ENCODE measurements at places on chromosomes 1 and 21. TPM values are rescaled to one million over a fixed set of nuclear protein-coding genes. Genes with fewer than 3 reads are reported as not detected.

GRCh38 chr1:87292684-87293493, 35.8 kb upstream of the LMO4 start:
- H3K27me3 ChIP-seq, result no peaks in the 10 kb centered on the region
- H3K4me3 ChIP-seq, result no peak overlapping the region
- no peaks in the 10 kb centered on the region for H3K4me1 ChIP-seq
- DNase-seq, result peak; percentile 71
- H3K36me3 ChIP-seq, result no peaks in the 10 kb centered on the region
- no peak overlapping the region for H3K27ac ChIP-seq

DNA sequence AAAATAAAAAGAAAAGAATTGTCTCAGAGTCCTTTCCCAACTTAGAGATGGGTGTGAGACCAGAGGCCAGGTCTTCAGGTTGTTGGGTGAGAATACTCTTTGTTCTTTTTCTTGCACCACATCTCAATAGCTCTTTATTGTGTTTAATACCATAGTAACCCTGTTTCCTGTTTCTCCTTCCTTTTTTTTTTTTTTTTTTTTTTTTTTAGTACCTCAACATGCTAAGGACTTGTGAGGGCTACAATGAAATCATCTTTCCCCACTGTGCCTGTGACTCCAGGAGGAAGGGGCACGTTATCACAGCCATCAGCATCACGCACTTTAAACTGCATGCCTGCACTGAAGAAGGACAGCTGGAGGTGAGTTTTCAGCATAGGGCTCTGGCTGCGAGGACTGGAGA, 24.4 kb downstream of the CELF3 start:
- peaks cover 4% of the 10 kb centered on the region for H3K36me3 ChIP-seq
- no peak overlapping the region for H3K4me3 ChIP-seq
- peaks cover 2% of the 10 kb centered on the region for H3K27me3 ChIP-seq
- H3K27ac ChIP-seq, result peak overlapping the region; percentile 94

DNA sequence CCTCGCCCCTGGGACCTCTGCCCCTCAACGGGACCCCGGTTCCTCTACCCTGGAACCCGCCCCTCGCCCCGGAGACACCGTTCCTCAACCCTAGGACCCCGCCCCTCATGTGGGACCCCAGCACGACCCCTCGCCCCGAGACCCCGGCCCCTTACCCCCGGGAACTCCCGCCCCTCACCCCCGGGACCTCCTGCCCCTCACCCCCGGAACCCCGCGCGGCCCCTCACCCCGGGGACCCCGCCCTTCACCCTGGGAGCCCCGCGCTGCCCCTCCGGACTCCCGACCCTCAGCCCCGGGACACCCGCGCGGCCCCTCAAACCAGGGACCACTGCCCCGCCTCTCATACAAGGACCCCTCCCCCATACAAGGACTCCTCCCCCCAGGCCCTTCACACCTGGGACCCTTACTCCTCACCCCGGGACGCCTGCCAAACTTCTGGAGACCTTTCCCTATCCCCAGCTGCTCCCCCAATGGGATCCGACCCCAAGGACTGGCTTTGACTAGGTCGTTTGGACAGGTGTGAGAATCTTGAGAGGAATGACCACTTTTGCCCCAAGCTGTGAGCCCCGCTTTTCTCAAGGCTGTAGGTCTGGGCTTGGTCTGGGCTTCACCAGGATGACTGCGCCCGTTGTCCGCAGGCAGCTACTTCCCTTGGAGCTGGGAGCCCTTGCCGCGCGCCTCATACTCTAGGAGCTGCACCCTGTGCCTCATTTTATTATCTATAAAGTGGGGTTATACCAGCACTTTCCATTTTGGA, 843 bp downstream of the DIP2A start:
- peaks cover 2% of the 10 kb centered on the region for H3K27me3 ChIP-seq
- peak; percentile 19 for DNase-seq
- peaks cover 4% of the 10 kb centered on the region for H3K36me3 ChIP-seq
- peaks cover 28% of the 10 kb centered on the region for H3K4me1 ChIP-seq
- peak overlapping the region; percentile 94 for H3K4me3 ChIP-seq

- DNase-seq, result no peak
- no peak overlapping the region for H3K27ac ChIP-seq
- peaks cover 10% of the 10 kb centered on the region for H3K4me1 ChIP-seq
- no peak overlapping the region for H3K4me3 ChIP-seq
- no peaks in the 10 kb centered on the region for H3K36me3 ChIP-seq
- no peaks in the 10 kb centered on the region for H3K27me3 ChIP-seq
Observed at GRCh38 chr1:219143735-219144134, 29.9 kb upstream of the LYPLAL1 start.

- DNase-seq, result no peak
- H3K27me3 ChIP-seq, result peaks cover 2% of the 10 kb centered on the region
- H3K36me3 ChIP-seq, result peaks cover 7% of the 10 kb centered on the region
- H3K27ac ChIP-seq, result no peak overlapping the region
Observed at GRCh38 chr1:201685485-201685884, 143.5 kb upstream of the IPO9 start.

DNA sequence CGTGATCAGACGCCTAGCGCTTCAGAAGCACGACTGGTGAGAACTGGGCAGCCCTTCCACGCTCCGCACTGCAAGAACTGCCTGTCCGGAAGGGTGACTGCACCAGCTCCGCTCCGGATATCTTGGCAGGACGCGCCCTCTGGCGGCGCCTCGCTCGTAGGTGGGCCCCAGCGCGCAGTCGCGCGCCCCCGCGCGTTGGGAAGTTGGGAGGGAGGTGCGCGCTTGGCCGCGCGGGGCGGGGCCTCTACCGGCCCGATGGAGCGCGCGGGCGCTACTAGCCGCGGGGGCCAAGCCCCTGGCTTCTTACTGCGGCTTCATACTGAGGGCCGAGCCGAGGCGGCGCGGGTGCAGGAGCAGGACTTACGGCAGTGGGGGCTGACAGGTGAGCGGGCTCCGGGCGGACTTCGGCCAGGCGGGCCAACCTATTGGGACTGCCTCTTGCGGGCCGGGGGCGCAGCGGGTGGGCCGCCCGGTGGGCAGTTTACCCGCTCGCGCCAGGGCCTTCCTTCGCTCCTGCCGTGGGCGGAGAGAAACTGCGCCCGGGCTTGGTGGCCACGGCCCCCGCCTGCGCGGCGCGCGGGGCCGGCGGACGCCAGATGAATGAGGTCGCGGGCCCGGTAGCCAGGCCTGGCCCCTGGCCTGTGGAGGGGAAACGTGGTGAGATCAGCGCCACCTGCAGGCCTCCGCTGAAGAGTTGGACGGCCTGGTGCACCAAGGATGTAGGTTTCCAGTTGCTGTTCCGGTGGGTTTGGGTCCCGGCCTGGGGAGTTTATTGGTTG, at the start of gene CHD1L:
Gene CHD1L, plus strand, starts transcription at position 236 of the 779 bp plus-strand sequence. Its CDS starts 20 bp downstream, at position 256.
- H3K27me3 ChIP-seq, result peaks cover 5% of the 10 kb centered on the region
- peak within 1 kb of the TSS; percentile 92 for H3K4me3 ChIP-seq
- peaks cover 8% of the 10 kb centered on the region for H3K36me3 ChIP-seq
- peaks cover 30% of the 10 kb centered on the region for H3K4me1 ChIP-seq
- DNase-seq, result peak; percentile 97

DNA sequence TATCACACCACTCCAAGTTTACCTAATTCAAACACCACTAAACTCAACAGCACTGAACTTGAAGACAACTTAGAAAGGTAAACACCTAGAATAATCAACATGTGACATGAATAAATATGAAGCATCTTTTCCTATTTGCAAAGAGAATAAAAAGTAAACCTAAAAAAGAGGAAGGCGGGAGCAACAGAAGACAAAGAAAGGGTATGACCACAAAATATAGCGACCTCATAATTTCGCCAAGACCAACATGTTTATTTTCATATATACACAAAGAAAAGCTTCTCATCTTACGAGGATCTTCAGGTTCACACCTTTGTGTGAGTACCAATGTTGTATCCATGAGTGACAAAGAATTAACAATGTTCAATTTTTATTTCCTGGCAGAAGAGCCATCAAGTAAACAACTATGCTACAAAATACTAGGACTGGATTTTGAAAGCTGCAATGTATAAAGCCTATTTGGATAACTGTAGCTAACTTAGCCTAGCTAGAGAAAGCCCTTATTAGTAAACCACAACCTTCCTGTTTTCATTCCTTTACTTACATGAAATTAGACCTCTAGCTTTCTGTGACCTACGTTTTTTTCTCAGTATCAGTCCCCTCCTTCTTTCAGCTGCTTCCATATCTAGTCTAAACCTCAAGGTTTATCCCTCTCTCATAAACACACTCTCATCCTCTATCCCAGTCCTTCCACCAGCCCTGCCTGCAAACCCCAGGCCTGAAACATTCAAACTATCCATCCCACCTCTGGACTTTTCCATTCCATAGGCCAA, 21.3 kb upstream of the PHTF1 start:
- no peaks in the 10 kb centered on the region for H3K27me3 ChIP-seq
- H3K36me3 ChIP-seq, result peaks cover 8% of the 10 kb centered on the region
- no peak overlapping the region for H3K4me3 ChIP-seq

DNA sequence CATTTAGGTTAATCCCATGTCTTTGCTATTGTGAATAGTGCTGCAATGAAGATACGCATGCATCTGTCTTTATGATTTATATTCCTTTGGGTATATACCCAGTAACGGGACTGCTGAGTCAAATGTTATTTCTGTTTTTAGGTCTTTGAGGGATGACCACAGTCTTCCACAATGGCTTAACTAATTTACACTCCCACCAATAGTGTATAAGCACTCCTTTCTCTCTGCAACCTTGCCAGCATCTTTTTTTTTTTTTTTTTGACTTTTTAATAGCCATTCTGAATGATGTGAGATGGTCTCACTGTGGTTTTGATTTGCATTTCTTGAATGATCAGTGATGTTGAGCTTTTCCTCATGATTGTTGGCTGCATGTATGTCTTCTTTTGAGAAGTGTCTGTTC, 33.5 kb downstream of the ASH1L start:
- peaks cover 2% of the 10 kb centered on the region for H3K4me1 ChIP-seq
- no peak overlapping the region for H3K4me3 ChIP-seq
- no peaks in the 10 kb centered on the region for H3K27me3 ChIP-seq
- DNase-seq, result no peak
- H3K27ac ChIP-seq, result no peak overlapping the region

- no peak overlapping the region for H3K27ac ChIP-seq
- no peak overlapping the region for H3K4me3 ChIP-seq
- no peak for DNase-seq
- no peaks in the 10 kb centered on the region for H3K4me1 ChIP-seq
- H3K36me3 ChIP-seq, result peaks cover 10% of the 10 kb centered on the region
Observed at GRCh38 chr21:40351006-40351405, 483.8 kb downstream of the PCP4 start.

- peaks cover 8% of the 10 kb centered on the region for H3K4me1 ChIP-seq
- H3K27ac ChIP-seq, result no peak overlapping the region
- no peaks in the 10 kb centered on the region for H3K27me3 ChIP-seq
Observed at GRCh38 chr1:94698356-94698755, 121.8 kb upstream of the SLC44A3 start.

GRCh38 chr1:106266786-106267185, 789.7 kb upstream of the PRMT6 start:
- no peak for DNase-seq
- no peak overlapping the region for H3K27ac ChIP-seq
- H3K4me1 ChIP-seq, result no peaks in the 10 kb centered on the region
- H3K27me3 ChIP-seq, result no peaks in the 10 kb centered on the region
- H3K36me3 ChIP-seq, result no peaks in the 10 kb centered on the region
- no peak overlapping the region for H3K4me3 ChIP-seq

DNA sequence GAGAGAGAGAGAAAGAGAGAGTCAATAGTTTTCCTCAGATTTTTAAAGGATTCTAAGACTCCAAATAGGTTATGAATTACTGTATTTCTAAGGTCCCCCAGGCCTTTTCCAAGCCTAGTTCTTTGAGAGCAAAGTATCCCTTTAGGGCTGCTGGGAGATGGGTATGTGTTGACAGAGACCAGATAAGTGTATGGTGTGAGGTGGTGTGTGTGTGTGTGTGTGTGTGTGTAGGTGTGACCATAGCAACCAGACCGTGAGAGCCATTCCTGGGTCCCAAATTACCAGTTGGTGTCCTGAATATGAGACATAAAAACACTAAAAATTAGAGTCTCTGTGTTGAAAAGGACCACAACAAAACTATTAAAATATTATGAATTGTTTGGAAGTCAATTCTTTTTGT, 41.7 kb upstream of the DNAJC6 start:
- peaks cover 6% of the 10 kb centered on the region for H3K4me1 ChIP-seq
- no peak for DNase-seq
- peaks cover 1% of the 10 kb centered on the region for H3K27me3 ChIP-seq
- H3K4me3 ChIP-seq, result no peak overlapping the region

The NAV1 gene
- 101 TPM for total RNA-seq

The DHRS3 gene
- 5.7 TPM for total RNA-seq

The RHOU gene
- 10.2 TPM for total RNA-seq

The CA6 gene
- 2.5 TPM for total RNA-seq

The KRTAP12-1 gene
- total RNA-seq, result not detected

The TDRD5 gene
- not detected for total RNA-seq

The KRTAP13-2 gene
- total RNA-seq, result not detected
